Type B pancreatic cell (in vitro differentiated cells): ENCODE measurements at places on chromosomes 4 and X.

DNA sequence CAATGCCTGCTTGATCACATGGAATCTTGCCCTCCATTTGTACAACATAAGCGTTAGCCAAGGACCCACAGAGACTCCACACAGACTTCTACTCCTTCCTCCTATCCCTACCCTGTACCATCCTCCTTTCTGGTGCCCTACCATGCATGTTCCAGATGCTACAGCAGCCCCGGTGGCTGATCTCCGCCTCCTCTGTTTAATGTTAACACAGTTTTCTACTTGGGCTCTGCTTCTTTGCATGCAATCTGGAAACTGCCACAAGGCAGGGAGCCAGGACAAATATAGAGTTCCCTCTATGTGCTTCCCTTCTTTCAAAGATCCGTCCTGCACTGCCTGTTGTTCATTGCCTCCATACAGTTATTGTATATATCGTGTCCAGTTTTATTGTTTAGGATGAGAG is 368.6 kb upstream of the TENM3 start:
- DNase-seq, result no peak

DNA sequence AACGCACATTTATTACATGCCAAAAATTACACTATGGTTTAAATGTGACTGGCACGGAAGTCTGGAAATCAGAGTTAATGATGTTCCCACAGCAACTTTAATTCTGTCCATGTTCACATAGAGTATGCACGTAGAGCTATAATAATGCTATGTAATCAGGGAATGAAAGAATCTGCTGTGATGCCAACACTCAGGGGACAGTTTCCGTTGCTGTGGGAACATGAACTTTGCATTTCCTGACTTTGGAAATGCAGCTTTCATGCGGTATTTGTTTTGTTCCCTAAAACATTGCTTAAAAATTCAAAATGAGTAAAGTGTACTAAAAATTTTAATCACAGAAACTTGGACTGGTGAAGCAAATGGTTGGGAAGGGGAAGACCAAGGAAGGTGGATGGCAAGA is 65.7 kb downstream of the MAGEA1 start:
- no peak for DNase-seq

GRCh38 chr4:113435893-113436292 is 325.6 kb downstream of the CAMK2D start:
- no peak for DNase-seq

DNA sequence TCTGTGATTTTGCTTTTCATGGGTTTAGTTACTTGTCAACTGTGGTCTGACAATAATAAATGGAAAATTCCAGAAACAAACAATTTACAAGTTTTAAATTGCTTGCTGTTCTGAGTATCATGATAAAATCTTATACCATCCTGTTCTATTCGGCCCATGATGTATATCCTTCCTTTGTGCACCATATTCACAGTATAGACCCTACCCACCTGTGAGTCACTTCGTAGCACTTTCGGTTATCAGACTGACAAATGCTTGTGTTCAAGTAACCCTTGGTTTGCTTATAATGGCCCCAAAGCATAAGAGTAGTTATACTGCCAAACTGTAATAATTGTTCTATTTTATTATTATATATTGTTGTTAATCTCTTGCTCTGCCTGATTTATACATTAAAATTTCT is 1183.4 kb upstream of the PCDH7 start:
- DNase-seq, result no peak

DNA sequence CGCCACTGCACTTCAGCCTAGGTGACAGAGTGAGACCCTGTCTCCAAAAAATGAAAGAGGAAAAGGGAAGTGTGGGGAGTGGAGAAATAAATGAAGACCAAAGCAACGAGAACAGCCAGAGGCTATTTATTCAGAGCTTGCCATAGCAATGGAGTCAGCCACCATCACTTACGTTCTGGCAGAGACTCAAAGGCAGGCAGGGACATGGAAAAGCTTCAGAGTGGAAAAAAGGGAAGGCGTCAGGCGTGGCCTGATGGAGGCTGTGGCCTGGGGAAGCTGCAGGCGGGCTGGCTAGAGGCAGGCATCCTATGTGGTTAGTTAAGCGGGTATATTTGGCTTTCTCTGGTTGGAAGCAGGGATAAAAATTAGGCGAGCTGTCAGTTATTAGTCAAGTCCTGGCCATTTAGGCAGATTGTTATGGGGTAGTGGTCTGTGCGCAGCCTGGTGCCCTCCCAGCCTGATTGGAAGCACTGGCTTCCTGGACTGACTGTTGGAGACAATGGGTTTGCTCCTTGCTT is 73.3 kb downstream of the DCTD start:
- no peak for DNase-seq
